ENCODE measurements at places on chromosomes 2 and 18.

GRCh38 chr2:238864207-238865014, 16.5 kb downstream of the TWIST2 start:
- DNase-seq: no peak

- no peak for DNase-seq
These were observed 20.5 kb downstream of the SH2D6 start for GRCh38 chr2:85439025-85439472.

DNA sequence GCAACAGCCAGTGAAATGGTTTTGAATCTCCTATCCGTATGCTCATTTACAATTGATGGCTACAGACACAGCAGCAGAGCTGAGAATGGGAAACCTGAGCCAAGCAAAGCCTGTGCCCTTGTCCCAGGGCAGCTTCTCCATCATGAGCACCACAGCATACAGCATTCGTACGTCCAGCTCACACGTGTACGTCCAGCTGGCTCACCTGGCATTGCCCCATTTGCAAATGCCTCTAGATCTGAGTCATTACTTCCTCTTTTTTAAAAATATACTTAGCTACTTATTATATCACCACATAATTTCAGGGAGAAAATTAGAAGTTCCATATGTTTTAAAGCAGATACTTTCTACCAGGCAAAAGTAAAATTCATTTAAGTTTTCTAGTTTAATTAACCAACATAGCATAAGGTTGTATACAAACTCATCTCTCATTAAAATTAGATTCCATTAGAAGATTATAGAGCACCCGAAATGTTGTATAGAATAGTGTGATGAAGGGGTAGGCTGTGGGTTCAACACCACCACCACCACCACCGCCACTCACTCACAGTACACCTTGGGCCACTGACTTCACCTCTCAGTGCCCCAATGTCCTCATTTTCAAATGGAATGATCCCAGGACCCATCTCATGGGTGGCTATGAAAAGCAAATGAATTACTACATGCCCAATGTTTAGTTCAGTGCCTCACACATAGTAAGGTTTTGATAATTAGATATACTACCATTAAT, 31.4 kb upstream of the TMEM177 start:
- DNase-seq: peak; percentile 15

DNA sequence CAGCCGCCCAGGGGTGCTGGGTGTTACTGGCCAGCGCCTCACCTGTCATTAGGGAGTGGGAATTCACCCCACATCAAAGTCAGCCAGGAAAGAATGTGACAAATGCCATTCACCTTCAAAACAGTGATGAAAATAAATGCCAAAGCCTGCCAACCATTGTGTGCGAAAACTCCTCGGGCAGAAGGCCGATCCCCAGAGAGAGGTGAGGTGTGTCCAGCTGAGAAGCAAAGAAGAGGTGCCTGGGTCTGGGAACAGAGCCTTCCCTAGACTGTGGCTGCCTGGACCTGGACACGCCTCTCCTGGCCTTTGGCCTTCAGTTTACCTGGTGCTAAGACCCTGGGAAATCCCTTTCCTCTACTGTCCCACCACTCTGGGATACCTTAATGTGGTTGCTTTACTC, 142.7 kb downstream of the CYP26B1 start:
- DNase-seq: no peak

- DNase-seq: no peak
These were observed 2.7 kb upstream of the SERTAD2 start for GRCh38 chr2:64656379-64656778.

DNA sequence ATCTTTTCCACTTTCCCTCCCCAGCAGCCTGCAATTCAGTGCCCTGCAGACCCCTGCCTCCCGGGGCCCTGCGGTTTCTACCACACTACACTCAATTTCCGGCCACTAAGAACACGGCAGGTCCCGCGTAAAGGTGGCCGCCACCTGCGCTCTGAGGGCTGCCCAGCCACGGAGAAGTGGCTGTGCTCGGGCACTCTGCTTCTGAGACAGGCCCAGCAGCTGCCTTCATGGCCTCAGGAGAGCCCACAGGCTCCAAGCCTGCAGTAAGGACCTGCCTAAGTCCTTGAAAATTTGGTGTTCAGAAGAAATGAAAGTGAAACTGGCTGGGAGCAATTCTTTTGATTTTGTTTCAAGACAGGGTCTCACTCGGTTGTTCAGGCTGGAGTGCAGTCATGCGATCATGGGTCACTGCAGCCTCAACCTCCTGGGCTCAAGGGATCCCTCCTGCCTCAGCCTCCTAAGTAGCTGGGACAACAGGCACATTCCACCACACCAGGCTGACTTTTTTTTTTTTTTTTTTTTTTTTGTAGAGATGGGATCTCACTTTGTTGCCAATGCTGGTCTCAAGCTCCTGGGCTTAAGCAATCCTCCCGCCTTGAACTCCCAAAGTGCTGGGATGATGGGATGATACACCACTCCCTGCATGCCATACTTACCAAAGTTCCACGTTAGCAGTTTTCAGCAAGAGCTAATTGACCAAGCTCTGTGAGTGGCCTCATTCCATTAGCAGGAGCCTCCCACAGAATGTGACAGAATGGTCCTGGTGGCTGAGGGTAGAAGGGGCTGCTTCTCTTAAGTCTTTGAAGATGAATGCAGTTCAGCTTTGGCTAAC, 14.6 kb upstream of the ALPP start:
- peak; percentile 41 for DNase-seq

- no peak for DNase-seq
These were observed 43.0 kb downstream of the EVA1A start for GRCh38 chr2:75517547-75518230.

- peak; percentile 78 for DNase-seq
These were observed 146.3 kb downstream of the WDSUB1 start for GRCh38 chr2:159140070-159140769.
